Right ventricle myocardium superior (tissue), 1 donor: ENCODE measurements at places on chromosomes 3 and 15. TPM values are rescaled to one million over a fixed set of nuclear protein-coding genes. Genes with fewer than 3 reads are reported as not detected.

GRCh38 chr3:119359476-119360326 is 65.5 kb downstream of the ARHGAP31 start:
- DNase-seq, result no peak

DNA sequence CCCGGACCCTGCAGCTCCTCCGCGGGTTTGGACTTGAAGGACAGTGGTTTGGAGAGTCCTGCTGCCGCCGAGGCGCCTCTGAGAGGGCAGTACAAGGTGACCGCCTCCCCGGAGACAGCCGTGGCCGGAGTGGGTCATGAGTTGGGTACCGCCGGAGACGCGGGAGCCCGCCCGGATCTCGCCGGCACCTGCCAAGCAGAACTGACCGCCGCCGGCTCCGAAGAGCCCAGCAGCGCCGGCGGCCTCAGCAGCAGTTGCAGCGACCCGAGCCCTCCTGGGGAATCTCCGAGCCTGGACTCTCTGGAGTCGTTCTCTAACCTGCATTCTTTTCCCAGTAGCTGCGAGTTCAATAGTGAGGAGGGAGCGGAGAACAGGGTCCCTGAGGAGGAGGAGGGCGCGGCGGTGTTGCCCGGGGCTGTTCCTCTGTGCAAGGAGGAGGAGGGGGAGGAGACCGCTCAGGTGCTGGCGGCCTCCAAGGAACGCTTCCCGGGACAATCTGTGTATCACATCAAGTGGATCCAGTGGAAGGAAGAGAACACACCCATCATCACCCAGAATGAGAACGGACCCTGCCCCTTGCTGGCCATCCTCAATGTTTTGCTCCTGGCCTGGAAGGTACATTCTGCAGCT is 634 bp downstream of the MINDY2 start:
- peak; percentile 67 for DNase-seq

Gene DLEC1
- total RNA-seq, result 0.16 TPM

Gene SLC12A8
- 0.30 TPM for total RNA-seq

GRCh38 chr3:101824702-101825101 is 24.6 kb upstream of the NFKBIZ start:
- no peak for DNase-seq

DNA sequence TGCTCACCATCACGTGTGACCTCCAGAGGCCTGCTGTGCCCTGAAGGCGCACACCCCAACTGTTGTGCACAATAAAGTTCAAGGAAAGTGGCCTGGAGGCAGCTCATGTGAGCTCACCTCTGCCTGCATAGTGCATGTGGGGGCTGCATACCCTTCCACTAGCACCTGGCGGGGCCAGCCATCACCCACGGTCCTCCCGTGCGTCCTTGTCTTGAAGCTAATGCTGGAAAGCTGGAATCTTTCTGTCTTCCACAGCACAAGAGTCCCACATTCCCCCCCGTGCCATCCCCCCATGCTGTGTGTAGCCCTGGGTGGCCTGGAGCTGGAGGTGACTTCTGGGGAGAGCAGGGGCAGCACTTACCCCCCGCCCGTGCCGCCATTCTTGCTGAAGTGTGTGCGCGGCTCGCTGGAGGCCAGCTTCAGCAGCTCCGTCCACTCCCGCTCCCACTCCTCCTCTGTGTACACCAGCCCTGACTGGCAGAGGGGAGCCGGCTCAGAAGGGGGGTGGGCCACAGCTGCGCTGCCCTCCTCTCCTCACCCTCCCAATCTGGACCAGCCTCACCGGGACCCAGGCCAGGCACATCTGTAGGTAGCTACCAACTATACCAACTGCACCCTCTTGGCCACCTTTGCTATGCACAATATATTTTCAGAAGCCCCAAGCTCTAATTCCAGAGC is 199.5 kb downstream of the KLF13 start:
- no peak for DNase-seq

Gene MED12L
- total RNA-seq, result 0.67 TPM

Gene PLAAT1
- 4.5 TPM for total RNA-seq

DNA sequence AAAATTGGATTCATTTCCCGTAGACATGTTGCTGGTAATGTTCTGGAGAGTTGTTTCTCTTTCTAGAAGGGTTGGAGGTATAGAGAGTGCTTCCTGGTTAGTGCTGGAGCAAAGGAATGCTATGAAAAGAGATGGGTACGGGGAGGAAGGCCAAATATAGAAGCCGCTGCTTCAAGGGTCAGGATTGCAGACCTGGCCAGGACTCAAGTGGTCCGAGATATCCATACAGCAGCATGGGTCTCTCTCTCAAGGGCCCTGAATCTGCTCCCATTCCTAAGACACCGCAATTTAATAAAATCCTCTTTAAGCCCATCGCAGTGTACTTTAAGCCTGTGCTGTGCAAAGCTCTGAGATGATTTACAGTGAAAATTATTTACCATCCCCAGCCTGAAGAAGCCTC is 287.0 kb downstream of the FAM43A start:
- no peak for DNase-seq

DNA sequence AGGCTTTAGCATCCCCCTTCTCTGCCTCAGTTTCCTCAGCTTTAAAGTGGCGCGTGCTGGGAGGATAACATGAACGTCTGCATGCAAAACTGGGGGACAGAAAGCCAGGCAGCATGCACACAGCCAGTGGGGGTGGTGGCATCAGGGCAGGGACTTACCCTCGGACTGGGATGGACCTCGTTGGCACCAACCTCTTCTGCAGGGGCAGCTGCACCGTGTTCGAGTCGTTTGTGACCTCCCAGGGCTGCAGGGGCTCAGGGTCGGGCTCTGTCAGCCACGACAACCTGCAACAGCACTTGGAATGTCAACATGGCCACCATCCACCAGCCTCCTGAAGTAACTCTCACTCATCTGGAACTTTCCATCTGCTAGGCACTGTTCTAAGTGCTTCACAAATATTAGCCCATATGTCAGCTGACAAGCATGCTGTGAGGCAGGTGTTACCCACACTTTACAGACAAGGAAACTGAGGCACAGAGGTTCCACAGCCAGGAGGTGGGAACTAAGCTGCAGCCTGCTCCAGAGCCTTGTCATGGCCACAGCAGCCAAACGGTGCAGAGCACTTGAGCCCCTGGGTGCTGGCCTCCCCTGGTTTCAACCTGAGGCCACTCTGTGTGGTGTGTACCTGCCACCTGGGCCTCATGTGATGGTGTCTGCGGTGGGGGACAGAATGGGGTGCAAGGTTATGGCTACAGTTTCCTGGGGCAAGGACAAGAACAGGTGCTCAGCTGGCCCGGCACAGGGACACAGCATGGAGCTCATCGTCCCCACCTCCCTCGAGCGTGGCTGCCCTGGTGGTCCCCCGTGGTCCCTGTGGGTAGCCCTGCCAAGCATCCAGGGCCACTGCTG is 6.7 kb downstream of the C3orf22 start:
- no peak for DNase-seq

DNA sequence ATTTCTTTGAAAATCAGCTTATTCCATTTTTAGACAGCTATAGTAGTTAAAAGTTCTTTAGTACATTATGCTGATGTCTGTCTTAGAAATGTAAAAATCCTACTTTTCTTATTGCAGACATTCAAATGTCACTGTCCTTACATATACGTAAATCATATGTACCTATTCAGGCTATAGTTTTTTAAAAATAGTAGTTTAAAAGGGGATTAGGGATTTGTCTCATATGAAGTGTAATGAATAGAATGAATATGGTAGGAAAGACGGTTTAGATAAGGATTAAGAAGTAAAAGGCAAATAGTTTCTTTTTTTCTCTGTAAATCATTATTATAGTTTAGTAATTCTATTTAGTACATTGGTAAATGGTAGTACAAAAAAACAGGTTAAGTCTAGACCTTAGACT is 7.4 kb downstream of the DIPK2A start:
- no peak for DNase-seq

- no peak for DNase-seq
Measured at GRCh38 chr15:42151141-42151561, 5.3 kb downstream of the PLA2G4F start.

- DNase-seq, result no peak
Measured at GRCh38 chr3:111603679-111604078, 8.5 kb upstream of the ZBED2 start.

DNA sequence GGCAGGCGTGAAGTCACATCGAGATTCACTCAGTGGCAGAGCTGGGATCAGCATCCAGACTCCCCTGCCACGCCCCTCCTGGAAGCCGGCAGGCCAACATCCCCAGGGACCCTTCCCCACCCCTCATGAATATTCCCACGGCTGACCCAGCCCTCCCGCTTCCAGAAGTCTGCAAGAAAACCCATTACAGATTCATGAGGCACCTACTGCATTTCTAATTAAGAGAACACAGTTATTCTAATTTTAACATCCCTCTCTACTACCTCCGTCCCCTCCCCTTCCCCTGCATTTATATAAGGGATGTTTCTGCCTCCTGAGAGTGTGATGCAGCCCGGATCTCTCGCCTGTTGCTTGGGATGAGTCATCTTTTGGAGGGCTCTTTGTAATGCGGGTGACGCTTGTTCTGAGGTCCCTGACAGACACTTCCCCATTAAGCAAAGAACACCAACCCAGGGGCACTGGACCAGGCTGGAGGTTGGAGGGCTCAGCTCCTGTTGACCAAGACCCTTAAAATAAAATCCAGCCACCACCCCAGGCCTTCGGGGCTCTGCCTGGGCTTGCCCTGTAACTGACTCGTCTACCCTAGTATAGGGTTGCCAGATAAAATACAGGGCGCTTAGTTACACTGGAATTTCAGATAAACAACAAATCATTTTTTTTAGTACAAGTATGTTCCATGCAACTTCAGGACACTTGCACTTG is 118.7 kb downstream of the NUP210 start:
- peak; percentile 25 for DNase-seq

DNA sequence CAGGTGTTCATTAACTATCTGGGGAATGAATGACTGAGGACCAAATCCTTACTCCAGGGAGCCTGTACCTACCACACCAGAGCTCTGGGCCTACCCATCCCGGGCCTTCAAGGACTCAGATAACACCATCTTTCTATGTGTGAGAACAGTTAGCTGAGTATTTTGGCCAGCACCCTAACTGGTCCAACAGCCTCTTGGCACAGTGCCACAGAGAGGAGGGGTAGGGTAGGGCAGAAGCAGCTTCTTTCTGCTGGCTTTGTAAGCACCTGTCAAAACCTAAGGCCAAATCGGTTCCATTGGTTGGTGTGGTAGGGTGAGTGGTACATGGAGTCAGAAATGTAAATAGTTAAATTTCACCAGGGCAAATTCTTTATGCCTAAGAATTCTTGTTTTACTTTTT is 26.7 kb downstream of the ISL2 start:
- no peak for DNase-seq

DNA sequence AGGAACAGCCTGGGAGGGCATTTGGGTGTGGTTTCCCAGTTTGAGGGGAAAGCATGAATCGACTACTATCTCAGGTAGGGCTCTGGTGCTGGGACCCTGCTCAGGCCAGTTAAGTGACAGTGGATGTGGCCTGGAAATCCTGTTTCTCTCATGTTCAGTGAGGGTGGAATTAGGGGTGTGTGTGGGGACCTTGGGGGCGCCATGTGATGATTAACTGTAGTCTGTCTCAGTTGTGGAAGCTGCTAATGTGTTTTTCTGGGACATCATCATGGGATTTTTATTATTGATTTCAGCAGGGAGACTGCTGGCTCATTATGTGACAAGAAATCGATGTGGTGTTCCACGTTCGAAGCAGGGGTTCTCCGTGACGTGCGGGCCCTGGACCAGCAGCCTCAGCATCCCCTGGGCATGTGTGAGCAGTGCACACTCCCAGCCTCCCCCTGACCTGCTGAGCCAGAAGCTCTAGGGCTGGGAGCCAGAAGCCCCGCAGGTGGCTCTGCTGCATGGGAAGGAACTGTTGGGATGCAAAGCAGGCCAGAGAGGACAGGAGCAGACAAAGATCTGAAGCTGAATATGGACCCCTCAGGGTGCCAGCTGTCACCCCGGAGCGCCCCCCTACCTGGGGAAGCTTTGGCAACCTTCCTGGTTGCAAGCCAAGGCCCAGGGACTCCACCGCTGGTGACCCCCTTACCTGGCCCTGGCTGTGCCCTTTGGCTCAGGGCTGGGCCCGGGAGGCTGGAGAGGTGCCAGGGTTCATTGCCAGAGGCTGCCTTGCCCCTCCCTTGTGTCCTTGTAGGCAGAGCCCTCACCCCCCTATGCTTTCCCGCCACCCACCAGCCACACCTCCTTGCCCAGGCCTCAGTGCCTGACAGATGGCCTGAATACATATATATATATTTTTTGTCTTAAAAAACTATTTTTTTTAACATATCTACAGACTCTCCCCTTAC is 149.8 kb downstream of the APBA2 start:
- DNase-seq, result no peak

GRCh38 chr3:194283221-194284006 is 67.7 kb downstream of the CPN2 start:
- DNase-seq, result no peak

- no peak for DNase-seq
Measured at GRCh38 chr15:41411031-41411430, 5.9 kb upstream of the RTF1 start.

- DNase-seq, result no peak
Measured at GRCh38 chr3:179027326-179027900, 44.2 kb downstream of the ZMAT3 start.

DNA sequence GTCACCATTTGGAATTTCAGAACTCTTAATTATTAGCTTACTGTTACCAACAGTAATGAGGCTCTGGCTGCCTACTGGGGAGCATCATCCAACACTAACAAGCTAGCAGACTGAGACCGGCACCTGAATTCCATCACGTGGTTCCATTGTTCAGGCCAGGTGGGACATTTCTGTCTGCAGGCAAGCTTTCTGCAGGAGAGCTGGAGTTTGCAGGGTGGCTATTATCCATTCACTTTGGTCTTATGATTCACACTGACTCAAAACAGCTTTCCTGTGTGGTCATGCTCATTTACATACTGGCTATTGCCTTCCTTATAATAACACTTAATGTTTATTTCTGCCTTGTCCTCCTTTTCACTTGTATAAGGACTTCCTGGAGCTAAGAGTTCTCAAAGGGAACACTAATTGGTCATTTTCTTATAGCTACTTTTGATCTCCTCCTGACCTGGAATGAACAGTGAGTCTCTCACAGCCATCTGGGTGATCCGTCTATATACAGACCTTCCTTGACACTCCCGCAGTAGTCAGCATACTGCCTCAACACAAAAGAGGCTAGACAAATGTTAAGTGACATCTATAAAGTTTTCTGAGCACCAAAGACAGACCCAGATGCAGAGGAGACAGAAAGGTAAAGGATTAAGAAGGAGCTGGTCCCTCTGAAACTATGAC is 695.4 kb downstream of the FHIT start:
- no peak for DNase-seq

DNA sequence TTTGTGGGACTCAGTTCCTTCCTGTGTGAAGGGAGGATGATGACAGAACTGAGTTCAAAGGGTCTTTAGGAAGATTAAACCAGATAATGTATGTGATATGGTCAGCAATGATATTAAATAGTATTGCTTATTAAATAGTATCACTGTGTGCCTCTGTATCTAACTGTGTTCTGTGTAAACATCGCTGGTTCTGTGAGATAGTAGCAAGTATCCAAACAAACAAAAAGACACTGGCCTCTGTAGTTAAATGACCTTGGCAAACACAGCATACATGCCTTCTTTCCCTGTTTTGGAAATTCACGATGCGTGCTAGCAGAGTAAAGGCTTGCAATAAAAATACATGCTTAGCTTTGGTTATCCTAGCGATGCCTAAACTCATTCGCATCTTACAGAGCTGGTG is 76.1 kb downstream of the MESD start:
- DNase-seq, result no peak

Gene RPSA
- 389 TPM for total RNA-seq
